H1 (cell line): ENCODE measurements at places on chromosomes 1 and 21. TPM values are rescaled to one million over a fixed set of nuclear protein-coding genes. Genes with fewer than 3 reads are reported as not detected.

MAN1A2 gene
- total RNA-seq: 18.8 and 19.1 TPM in 2 replicates

RCSD1 gene
- total RNA-seq: 0.69 and 0.98 TPM in 2 replicates

CFHR3 gene
- total RNA-seq: 0.52 and 1.0 TPM in 2 replicates

SYT6 gene
- 33.7 and 35.7 TPM in 2 replicates for total RNA-seq

CIART gene
- total RNA-seq: 9.6 and 10.6 TPM in 2 replicates

OR2T35 gene
- not detected in 2 replicates for total RNA-seq

TRIM58 gene
- total RNA-seq: 2.1 and 2.8 TPM in 2 replicates

DNA sequence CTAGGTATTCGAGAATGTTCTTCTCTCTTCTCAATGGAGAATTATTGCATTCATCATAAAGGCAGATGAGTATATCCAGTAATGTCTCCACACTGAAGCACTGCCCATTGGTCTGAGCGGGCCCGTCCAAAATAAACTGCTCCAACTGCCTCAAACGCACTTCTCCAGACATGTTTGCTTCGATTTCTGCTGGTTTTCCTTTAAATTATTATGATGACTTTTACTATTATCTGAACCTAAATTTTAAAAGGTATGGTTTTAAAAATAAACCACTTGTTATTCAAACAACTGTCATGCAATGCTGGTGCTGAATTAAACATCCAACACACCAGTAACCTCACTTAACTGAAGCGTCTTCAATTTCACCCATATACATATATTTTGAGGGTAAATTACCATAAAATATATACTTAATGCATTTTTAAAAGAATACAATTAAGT is 1.3 kb downstream of the CDC42BPA start:
- DNase-seq: no peak

DNA sequence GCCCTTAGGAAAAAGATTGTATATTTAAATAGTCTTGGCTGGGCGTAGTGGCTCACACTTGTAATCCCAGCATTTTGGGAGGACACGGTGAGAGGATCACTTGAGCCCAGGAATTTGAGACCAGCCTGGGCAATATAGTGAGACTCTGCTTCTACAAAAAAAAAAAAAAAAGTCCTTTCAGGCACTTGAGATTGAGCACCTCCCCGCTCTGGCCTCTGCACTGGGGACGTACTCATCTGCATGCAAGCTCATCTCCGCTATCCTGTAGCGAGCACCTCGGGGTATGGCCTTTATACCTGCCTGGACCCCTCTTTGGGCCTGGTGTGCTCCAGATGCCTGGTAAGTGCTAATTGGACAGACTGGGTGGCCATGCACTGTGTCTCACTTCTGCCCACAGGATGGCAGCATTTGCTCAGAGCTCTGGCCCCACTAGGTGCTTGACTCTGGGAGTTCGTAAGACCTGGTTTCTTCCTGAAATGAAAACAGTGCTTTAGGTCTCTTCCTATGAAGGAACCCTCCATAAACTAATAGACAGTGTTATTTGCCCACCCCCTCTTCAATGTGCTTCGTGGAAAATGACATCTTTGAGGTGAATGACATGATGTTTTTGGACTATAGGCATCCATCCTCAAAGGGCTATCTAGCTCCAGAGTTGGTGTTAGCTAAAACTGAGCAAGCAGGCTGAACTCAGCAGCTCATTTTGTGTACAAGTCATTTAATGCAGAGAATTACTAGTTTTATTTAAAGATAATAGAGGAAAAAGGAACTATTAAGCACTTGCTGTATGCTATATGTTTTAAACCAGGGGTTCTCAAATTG is 61.7 kb upstream of the ADAR start:
- DNase-seq: peak; percentile 75

DNA sequence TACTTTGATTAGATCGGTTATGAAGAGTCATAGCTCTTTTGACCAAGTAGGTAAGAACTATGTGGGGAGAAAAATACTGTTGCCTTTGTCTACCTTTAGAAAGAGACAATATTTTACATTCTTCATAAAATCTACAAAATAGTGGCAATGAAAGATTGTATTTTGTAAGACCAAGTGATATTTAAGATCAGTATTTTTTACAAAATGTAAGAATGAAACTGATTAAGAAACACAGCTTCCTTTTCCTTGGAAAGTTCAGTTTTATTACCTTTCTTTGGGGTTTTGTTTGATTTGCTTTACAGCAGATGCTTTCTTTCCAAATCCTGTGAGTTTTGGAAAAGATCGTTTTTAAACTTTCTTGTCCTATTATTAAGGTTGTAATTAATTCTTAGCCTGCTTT is 69.8 kb downstream of the SLC35A3 start:
- DNase-seq: no peak

GRCh38 chr1:1061682-1062345 is 12.3 kb downstream of the RNF223 start:
- DNase-seq: no peak

DNA sequence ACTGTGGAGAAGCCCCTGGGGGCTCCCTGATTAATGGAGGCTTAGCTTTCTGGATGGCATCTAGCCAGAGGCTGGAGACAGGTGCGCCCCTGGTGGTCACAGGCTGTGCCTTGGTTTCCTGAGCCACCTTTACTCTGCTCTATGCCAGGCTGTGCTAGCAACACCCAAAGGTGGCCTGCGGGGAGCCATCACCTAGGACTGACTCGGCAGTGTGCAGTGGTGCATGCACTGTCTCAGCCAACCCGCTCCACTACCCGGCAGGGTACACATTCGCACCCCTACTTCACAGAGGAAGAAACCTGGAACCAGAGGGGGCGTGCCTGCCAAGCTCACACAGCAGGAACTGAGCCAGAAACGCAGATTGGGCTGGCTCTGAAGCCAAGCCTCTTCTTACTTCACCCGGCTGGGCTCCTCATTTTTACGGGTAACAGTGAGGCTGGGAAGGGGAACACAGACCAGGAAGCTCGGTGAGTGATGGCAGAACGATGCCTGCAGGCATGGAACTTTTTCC is 24.8 kb downstream of the PCSK9 start:
- no peak for DNase-seq

GRCh38 chr1:37056325-37056724 is 22.0 kb upstream of the GRIK3 start:
- no peak for DNase-seq

DNA sequence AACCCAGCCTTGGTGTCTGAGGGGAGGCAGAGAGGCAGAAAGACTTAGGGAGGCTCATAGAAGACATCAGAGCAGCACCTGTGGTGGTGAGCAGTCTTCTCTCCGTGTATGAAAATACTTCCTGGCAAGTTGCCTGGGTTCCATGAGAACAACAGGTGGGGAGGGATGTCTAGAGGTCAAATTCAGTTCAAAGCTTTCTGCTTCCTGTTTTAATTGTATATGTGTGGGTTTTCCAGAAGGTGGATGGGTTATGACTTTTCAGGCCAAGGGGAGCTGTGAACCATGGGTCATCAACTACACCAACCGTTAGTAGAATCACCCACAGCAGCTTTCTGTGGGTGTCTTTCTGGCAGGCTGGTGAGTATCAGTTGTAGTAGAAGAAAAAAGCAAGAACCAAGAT is 4.1 kb upstream of the FCRL2 start:
- DNase-seq: no peak

DNA sequence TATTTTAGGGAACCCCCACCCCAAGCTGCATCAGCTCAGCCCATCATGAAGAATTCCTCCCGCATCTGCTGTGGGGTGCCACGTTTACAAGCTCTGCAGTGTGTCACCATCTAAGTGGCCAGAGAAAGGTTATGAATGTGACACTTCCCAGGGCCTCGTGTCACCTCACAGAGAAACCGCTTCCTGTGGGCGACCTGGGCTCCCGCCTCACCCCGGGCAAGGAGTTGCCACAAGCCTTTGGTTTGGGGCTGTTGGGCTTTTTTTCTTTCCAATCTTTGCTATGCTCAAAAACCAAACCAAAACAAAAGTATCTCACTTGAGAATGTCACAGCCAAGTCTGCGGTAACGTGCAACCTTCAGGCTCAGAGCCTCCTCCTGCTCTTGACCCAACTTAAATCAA is 82.1 kb upstream of the ARHGEF16 start:
- DNase-seq: no peak

- DNase-seq: no peak
Measured at GRCh38 chr1:11888206-11888876, 29.6 kb upstream of the NPPB start.

DNA sequence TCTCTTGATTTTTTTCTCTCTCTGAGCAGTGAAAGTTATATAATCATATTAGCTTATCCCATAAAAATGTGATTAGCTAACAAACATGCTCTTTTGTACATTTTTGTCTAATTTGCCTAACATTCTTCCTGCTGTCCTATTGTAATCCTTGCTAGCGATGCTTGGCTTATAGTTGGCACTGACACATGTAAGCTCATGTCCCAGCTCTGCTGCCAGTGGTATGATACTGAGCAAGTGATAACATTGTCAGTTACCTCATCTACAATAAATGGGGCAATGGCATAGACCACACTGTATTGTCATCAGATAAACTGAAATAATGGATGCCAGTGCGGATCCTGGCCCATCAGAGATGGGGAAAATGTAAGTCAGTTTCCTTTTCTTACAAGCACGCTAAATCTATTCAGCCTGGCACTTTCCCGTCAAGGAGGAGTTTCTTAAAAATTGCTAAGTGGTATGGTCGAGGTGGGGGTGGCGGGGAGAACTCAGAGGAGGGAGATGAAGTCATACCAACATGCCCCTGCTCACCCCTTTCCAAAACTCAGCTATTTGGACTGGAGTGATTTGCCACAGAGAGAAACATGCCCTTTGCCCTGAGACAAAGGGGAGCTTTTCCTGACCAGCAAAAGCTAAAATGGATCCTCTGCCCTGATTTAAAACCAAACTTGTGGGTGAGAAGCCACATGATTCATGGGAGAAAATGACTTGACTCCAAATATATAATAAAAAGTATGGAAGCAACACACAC is 1.3 kb downstream of the FYB2 start:
- no peak for DNase-seq

DNA sequence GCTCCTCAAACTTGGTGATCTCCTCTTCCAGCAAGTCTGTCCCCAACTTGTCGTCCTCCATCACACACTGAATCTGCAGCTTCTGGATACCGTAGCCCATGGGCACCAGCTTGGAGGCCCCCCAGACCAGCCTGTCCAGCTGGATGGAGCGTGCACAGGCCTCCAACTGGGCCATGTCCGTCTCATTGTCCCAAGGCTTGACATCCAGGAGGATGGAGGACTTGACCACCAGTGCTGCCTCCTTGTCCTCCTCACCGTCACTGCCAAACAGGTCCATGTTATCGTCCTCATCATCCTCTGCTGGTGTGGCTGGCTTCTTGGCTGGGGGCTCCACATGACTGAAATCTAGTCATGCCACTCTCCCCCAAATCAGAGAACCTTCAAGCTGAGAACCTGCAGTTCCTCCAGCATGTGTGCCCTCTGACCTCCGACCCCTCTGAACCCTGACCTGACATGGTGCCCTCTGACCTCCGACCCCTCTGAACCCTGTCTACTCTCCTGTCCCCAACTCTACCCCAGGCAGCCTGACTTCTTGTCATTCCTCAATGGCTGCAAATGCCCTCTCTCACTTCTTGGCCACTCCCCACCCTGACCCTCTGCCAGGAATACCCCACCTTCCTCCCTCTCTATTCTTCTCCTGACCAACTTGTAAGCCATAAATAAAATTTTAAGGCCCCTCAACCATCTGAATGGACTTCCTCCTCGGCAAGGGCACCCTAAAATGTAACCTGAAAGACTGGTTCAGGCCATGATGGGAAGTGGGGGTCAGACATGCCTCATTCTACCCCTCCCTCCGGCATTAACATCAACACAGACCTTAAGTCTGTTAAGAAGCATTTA is 275.7 kb upstream of the C1orf174 start:
- no peak for DNase-seq

DNA sequence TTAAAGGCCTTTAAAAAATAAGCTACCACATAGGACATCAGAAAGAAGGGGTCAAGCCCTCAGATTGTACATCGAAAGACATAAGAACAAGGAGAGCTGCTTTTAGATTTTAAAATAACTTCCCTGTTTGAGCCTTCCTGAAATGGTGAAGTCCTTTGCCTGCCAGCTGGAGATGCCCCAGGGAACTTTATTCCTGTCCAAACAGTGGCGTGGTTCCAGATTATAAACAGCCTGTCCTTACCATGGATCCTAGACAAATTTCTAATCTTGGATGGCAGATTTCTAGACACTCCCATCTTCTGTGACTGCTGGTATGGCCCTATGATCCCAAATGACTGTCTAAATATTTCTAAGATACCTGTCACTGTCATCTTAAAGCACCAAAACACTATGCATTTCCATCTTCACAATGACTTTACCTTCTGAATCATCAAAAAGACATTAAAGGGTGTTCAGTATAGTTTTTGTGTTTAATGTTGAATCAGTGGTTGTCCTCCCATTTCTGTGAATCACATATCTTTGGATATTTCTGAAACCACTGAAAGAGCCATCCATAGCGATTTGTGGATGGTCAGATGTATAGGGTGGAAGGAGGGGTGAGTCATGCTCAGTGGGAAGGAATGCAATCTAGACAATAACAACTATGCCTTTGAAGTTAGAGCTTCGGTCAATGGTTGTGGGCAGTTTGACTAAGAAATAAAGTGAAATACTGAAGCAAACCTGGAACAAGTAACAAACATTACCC is 23.2 kb downstream of the ILDR2 start:
- DNase-seq: no peak

DNA sequence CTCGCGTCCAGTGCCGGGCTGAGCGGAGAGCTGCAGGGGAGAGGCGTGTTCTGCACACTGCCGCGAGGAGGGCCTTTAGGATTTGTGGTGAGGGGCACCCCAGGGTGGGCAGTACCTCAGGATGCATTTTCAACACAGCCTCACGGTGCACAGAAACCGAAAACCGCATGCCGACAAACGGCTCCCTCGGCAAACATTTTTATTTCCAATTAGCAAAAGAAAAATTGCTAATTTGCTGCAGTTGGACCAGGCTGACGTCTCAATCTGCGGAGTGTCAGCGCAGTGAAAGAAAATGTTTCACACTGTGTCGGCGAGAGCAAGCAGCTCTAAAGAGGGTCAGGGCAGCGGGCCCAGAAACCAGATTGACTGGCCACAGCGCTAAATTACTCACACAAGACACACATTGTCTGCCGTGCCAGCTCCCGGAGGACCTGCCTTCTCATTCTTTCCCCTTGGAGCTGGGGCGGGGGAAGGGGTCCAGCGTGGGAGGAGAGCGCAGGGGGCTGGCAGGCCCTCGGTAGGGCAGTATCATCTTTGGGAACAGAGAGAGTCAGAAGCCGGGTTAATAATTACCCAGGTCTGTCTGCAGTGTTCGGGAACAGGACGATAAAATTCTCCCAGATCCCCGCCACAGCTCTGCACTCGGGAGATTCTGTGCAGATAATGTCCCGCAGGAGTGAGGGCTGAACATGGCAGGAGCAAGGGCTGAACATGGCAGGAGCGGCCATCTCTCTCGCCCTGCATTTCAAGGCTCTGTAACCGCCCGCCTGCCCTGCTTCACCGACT is 150.2 kb downstream of the PRDM16 start:
- no peak for DNase-seq

DNA sequence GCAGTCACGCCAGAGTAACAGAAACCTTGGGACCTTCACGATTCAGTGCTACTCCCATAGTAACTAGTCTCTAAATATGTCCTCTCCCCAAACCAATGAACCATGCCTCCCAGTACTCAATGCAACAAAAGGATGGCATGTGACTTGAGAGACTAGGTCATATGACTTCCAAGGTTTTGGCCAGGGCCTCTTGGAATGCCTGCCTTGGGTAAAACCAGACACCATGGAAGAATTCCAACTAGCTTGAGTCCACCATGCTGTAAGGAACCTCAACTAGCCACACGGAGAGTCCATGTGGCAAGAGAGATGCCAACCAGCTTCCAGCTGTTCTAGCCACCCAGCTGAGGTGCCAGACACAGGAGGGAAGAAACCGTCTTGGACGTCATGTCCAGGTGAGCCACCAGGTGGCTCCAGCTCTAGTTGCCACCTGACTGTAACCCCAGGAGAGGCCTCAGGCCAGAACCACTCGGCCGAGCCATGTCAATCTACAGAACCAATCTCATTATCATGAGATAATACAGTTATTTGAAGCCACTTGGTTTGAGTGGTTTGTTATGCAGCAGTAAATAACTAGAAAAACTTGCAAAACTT is 115.0 kb downstream of the SYF2 start:
- DNase-seq: peak; percentile 77
